Skin of body (tissue), 3 donors: ENCODE measurements at places on chromosomes 1 and 21. TPM values are rescaled to one million over a fixed set of nuclear protein-coding genes. Genes with fewer than 3 reads are reported as not detected.

- DNase-seq: no peak
Measured at GRCh38 chr1:168396940-168397684, 116.4 kb downstream of the TBX19 start.

- peak; percentile 64 for DNase-seq
Measured at GRCh38 chr1:208137193-208137592, 107.0 kb downstream of the PLXNA2 start.

GRCh38 chr1:91885213-91885715, 687 bp downstream of the TGFBR3 start:
- peak; percentile 23 for DNase-seq

Gene OPRD1
- total RNA-seq: 0.20 TPM

DNA sequence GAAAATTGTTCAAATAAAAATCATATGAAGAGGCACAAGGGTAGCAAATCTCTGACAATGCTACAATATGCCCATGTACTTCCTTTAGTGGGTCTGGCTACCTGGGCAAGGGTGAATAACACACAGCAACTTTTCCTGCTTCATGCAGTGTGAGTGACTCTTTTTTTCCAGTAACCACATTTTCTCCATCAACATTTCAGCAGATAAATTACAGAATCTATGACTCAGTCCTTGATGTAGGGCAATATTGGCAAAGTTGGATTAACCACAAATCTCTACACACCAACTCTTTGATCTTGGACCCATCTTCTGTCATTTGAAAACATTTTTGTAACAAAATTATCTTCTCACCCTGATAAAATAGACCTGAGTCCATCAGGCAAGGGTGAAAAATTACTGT, 31.7 kb downstream of the ERICH3 start:
- DNase-seq: no peak

Gene NBPF20
- total RNA-seq: 2.3 TPM

GRCh38 chr1:175641633-175642032, 101.8 kb downstream of the TNR start:
- no peak for DNase-seq

DNA sequence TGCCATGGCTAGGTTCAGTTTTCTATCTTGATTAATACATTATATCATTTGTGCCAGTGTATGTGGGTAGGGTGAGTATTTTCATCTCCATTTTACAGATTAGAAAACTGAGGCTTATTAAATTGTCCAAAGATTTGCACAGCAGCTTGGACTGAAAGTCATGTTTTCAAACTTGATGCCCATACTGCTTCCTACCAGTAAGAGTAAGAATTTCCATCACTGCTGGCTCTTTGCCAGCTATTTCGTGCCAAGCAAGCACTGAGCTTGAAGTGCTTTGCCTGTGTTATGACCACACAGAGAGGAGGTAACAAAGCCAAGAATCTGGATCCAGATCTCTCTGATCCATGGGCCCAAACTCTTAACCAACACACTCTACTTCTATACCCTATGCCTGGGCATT, 295.0 kb downstream of the VAV3 start:
- peak; percentile 7 for DNase-seq

Gene SPRR5
- total RNA-seq: 1.8 TPM

GRCh38 chr1:81792184-81792583, 8.6 kb upstream of the ADGRL2 start:
- DNase-seq: no peak

Gene C1orf185
- not detected for total RNA-seq

DNA sequence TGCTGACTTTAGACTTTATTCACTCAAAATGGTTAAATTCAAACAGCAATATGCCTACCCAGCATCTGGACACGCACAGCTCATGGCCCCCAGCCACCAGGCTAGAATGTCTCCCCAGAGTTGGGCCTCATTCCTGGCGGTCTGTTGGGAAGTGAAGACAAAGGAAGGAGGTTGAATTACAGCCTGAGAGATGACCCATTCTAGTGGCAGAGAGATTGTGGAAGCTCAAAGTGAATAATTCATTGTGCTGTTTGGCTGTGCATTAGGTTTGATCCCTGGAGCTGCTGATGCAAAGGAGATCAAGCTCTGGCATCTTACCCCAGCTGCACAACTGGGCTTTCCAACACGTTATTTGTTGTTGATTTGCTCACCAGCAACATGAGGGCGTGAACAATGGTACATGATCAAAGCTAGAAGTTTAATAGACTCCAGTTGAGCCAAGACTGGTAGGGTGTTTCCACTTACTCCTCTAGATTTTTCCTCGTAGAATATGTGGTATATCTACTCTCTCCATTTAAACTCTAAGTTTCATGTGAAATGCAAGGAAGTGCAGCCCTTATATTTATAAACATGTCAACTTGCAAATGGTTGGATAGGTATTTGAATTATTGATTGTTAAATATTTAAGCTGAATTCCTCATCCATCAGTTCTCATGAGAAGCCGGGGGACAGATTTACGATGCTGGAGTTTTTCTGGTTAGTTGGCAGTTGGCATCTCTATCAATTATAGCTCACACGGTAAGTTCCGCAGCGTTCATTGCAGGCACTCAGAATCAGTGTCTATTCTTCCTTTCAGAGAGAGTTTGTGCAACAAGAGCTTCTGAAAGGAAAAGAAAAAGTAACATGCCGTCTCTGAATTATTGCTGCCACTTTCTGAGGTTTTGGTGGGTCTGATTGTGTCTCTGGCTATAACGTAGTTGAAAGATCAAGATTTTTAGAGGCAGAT, 222.7 kb downstream of the TM2D1 start:
- DNase-seq: peak; percentile 49

Gene NR5A2
- 5.9 TPM for total RNA-seq
